ENCODE measurements at places on chromosomes 5 and 9. TPM values are rescaled to one million over a fixed set of nuclear protein-coding genes. Genes with fewer than 3 reads are reported as not detected.
A peak's percentile ranks its signal among the peaks of the same experiment; 100 is the strongest.

- DNase-seq = no peak
Observed at GRCh38 chr9:108017671-108018070, 528.1 kb upstream of the KLF4 start.

KCNMB1 gene
- total RNA-seq = 14.7 TPM

- no peak for DNase-seq
Observed at GRCh38 chr5:113172231-113172826, 195.7 kb downstream of the DCP2 start.

- no peak for DNase-seq
Observed at GRCh38 chr9:116319480-116319879, 165.9 kb downstream of the PAPPA start.

- no peak for DNase-seq
Observed at GRCh38 chr5:74124826-74125225, 498.8 kb downstream of the ARHGEF28 start.

DNA sequence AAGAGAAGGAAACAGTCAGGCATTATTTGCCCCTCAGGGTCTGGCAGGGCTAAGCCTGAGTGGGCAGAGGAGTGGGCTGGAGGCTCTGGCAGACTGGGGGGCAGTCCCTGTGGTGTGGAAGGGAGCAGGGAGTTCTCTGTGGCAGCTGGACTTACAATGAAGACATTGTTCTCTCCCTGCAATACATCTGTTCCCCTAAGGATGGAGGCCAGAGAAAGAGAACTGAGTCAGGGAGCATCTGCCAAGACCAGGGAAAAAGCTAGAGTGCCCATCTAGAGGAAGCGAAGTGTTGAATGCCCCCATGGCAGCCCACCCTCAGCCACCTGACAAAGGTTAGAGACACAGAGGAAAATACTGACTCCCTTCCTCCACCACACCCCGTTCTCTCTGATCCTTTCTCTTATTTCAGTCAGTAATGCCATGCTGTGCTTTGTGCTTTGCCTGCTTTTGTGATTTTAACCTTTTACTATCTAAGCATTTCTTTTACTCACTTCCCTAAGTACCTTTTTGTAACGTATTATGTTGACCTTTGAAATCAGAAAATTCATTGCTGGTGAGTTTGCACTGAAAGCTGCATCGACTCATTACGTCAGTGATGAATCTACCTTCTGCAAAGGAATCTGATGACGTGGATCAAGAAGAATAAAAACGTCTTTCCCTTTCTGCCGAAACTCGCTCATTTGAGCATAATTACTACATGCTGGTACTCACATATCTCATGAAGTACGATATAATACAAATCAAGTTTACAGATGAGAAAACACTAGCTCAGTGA lies 76.0 kb downstream of the ACTL7B start:
- peak; percentile 24 for DNase-seq

- peak; percentile 53 for DNase-seq
Observed at GRCh38 chr5:132526290-132526973, 16.9 kb downstream of the IL5 start.

- no peak for DNase-seq
Observed at GRCh38 chr5:22306011-22306410, 547.1 kb downstream of the CDH12 start.

GRCh38 chr9:406886-407654 lies 192.4 kb downstream of the DOCK8 start:
- no peak for DNase-seq

GRCh38 chr5:58988938-58989337 lies 406.1 kb downstream of the RAB3C start:
- DNase-seq = no peak

GRCh38 chr9:97567182-97567893 lies 65.8 kb downstream of the TSTD2 start:
- no peak for DNase-seq

DNA sequence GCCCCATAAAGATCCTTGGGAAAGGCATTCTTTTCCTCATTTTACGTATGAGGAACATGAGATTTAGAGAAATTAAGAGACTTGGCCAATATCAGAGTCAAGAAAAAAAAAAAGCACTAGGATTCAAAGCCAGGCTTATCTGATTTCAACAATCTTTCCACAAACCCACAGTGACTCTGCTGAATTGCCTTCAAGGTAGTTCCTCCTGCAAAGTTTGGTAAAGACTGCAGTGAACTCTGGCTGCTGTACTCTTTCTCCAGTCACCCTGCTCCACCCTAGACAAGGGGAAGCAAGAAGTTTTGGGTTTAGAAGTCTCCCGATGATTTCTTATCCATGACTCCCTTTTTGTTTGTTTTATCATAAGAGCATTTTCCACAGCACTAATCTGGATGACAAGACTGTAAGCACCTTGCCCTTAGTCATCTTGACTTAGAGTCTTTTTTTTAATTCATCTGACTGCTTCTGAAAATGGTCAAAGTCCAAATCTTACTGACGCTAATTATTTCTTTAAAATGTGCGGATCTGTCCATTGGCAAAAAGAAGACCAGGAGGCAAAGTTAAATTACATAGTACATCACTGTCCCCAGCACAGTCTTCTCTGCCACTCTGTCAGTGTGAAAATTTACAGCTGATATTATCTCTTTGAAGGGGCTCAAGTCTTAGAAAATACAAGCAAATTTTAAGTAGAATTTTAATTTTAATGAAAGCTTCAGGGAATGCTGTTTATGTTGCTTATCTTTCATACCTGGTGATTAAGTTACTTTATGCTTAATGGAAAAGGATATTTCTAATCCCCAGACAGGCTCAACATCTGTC lies 180.1 kb downstream of the TTLL11 start:
- DNase-seq = no peak

CARD19 gene
- total RNA-seq = 14.3 TPM
